ENCODE measurements at places on chromosomes 2 and 18. TPM values are rescaled to one million over a fixed set of nuclear protein-coding genes. Genes with fewer than 3 reads are reported as not detected.

ABCB6 gene
- 12.9 TPM for total RNA-seq

- no peak overlapping the region for H3K27ac ChIP-seq
- peaks cover 9% of the 10 kb centered on the region for H3K27me3 ChIP-seq
- DNase-seq: no peak
- no peaks in the 10 kb centered on the region for H3K36me3 ChIP-seq
- H3K4me3 ChIP-seq: no peak overlapping the region
Measured at GRCh38 chr2:9815076-9815475, 28.2 kb upstream of the TAF1B start.

GRCh38 chr18:3328532-3328931 is 66.6 kb downstream of the MYL12B start:
- no peak overlapping the region for H3K4me3 ChIP-seq
- no peak overlapping the region for H3K27ac ChIP-seq
- H3K36me3 ChIP-seq: no peaks in the 10 kb centered on the region
- H3K27me3 ChIP-seq: peaks cover 21% of the 10 kb centered on the region
- no peak for DNase-seq
- peaks cover 4% of the 10 kb centered on the region for H3K4me1 ChIP-seq

DNA sequence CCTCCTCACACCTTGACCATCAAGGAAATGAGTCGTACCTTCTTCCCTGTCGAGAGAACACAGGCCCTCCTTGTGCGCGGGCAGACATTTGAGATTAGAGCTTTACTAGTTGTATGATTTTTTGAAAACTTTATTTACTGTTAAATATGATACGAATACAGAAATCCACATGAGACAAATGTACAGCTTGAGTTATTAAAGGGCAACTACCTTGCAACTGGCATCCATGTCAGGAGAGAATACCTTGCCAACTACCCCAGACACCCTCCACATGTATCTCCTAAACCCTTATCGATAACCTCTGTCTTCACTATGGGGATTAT is 28.3 kb downstream of the KLHL23 start:
- H3K4me1 ChIP-seq: peaks cover 2% of the 10 kb centered on the region
- no peak overlapping the region for H3K27ac ChIP-seq
- H3K27me3 ChIP-seq: peaks cover 6% of the 10 kb centered on the region

SPDYA gene
- total RNA-seq: 1.1 TPM

GRCh38 chr2:39718483-39718882 is 52.8 kb downstream of the TMEM178A start:
- H3K36me3 ChIP-seq: no peaks in the 10 kb centered on the region
- no peaks in the 10 kb centered on the region for H3K4me1 ChIP-seq
- H3K4me3 ChIP-seq: no peak overlapping the region
- H3K27ac ChIP-seq: no peak overlapping the region
- peaks cover 19% of the 10 kb centered on the region for H3K27me3 ChIP-seq

CCDC74A gene
- total RNA-seq: 0.49 TPM

- no peak overlapping the region for H3K4me3 ChIP-seq
- no peaks in the 10 kb centered on the region for H3K36me3 ChIP-seq
- no peaks in the 10 kb centered on the region for H3K27me3 ChIP-seq
- H3K27ac ChIP-seq: no peak overlapping the region
Measured at GRCh38 chr2:168392024-168392423, 64.0 kb upstream of the CERS6 start.
